ENCODE measurements at places on chromosomes 16 and 17.

GRCh38 chr16:26071101-26071866 lies 379.5 kb downstream of the HS3ST4 start:
- no peak for DNase-seq

- no peak for DNase-seq
Measured at GRCh38 chr16:5633845-5634440, 536.3 kb upstream of the EEF2KMT start.

GRCh38 chr17:66517336-66518009 lies 215.1 kb downstream of the PRKCA start:
- DNase-seq = no peak

DNA sequence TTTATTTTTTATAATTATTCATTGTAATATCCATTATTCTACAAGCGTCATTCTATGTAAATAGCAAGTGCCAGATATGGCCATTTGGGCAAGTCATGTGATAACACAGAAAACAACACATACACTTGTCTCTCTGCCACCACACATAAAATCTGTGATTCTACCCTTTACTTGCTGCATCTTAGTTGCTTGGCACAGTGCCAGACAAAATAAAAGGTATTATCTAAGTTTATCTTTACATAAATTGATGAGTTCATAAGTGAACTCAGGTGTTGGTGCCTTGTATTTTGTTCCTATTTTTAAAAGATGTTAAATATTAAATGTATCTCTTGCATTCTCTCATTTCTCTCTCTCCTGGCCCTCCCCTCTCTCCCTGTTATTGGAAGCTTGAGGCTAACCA lies 1458.7 kb downstream of the CDH11 start:
- DNase-seq = no peak

- DNase-seq = no peak
Measured at GRCh38 chr16:46746821-46747776, 1.0 kb downstream of the MYLK3 start.

GRCh38 chr16:8489580-8489979 lies 100.7 kb downstream of the TMEM114 start:
- DNase-seq = no peak

DNA sequence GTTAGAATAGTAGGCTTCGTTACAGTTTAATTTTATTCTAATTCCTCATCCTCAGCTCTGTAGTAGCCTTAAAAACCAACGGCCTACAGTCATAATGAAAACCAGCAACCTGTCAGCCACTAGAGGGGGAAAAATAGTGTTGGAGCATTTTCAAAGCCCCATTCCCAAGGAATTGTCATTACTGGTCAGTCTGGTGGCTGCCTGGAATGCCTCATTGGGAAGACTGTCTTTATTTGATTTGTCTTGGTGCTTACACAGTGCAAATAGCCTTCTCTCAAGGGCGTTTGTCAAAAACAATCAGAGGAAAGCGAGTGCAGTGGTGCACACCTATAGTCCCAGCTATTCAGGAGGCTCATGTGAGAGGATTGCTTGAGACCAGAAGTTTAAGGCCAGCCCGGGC lies 4.7 kb downstream of the LPCAT2 start:
- DNase-seq = no peak

DNA sequence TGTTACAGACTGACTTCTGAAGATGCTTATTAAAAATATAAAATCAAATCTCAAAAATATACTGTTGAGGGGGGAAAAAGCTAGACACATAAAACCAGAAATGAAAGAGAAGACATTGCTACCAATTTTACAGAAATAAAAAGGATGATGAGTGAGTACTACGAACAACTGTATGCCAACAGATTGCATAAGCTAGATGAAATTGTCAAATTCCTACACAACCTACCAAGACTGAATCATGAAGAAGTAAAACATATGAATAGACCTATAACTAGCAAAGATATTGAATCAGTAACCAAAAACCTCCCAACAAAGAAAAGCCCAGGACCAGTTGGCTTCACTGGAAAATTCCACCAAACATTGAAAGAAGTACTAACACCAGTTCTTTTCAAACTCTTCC lies 3.5 kb upstream of the CAPNS2 start:
- no peak for DNase-seq

DNA sequence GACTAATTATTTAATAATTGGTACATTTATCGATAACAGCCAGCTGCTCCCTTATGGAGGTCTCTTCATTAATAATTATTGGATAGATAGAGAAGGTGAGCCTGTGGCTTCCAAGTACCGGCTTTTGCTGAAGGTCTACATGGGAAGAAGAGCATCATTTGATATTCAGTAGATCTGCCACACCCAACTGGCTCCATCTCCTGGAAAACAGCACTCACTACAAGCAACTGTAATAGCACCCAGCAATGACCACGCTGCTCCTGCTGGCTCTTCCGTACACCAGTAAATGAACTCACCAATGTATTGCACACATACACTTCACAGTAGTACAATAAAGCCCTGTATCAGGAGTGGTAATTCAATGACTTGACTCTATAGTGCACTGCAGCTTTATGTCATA lies 19.5 kb downstream of the MARVELD3 start:
- DNase-seq = no peak

DNA sequence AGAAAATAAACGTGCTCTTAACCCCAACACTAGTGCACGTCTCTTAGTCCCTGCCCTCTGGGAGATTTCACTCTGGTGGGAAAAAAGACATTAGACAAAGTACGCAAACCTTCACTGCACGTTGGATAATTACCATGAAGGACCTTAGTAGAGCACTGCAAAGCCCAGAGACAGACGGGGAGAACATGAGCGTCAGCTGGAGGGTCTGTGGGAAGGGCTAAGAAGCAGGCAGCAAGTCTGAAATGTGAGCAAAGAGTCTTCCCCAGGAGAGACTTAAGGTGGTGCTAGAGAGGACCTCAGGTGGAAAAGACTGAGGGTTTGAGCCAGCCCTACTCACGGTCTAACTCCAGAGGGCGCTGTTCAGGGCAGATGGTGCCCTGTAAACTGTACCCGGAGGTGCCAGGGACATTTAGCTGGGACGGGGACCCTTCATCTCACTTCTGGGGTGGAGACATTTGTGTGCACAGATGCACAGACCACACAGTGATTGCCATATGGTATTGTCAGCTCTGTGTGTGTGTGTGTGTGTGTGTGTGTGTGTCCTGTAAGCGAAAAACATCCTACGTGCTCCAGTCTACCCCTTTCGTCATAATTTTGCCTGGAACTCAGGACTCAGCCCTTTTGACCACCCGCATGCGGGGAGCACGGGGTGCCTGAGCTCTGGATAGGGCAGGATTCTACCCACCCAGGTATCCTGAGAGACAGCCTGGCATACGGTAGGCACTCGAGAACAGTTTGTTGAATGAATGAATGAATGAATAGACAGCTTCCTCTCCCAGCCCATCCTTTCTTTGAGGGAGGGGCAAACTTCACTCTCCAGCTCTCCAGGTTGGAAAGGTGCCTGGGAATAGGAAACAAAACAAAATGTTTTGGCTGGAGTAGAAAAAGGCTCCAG lies 10.1 kb upstream of the STAC2 start:
- peak; percentile 43 for DNase-seq

GRCh38 chr16:11308493-11309283 lies 27.6 kb upstream of the PRM1 start:
- DNase-seq = no peak

- DNase-seq = no peak
Measured at GRCh38 chr16:19860166-19861041, 24.2 kb downstream of the GPRC5B start.

DNA sequence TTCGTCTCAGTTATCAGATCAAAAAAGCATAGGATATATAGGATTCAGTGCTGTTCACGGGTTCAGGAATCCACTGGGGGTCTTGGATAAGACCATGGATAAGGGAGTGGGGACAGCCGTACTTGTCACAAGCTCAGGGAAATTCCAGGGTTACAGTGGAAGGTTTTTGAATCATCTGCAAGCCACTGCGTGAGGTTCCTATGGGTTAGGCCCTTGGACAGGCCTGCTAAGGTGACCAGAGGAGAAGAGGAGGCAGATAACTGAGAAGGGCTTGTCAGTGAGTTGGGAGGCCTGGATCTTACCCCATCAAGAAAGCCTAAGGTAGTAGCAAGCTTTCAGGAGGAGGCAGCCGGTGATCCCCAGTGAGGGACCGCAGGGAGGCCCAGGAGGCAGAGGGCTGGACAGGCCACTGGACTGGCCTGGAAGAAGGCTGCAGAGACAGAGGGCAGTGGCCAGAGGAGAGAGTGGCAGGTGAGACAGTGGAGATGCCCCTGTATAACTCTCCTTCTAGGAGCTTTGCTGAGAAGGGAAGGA lies 27.3 kb downstream of the NGFR start:
- DNase-seq = no peak

DNA sequence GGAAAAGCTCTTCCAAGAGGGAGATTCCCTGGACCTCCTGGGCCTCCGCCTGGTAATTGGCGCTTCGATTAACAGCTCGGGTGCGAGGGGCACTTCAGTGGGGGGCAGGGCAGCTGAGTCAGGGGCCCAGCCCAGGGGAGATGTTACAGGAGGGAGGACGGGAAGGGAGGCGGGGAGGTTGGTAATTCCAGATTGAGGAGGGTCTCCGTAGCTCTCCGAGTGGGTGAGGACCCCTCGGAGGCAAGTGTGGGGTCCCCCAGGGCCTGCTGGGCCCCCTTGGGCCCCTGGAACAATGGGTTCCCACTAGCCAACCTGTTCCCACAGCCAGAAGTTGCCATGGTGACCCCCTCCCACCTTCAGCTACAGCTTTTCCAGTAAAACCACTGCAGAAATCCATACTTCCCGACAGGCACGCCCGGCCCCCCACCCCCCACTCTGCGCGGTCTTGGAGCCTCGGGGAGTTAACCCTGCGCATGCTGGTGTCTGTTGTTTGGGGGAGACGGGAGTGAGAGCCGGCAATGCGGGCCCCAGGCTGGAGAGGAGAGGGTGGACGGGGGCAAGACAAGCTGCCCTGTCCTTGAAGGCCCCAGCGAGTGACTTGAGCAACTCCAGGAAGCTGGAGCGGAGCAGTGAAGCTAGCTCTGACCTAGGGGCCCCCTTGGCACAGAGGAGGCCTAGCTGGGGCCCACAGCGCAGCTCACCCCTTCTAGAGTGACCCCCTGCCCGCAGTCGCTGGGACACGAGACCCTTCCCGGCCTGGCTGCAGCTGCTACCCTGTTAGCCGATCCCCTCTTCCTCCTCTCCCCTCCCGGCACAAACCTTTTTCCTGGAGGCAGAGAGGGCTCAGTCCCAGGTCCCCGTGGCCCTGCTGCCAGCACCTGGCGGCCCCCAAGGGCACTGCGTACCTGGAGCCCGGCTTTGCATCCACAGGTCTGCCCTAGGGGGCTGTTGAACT lies 37.8 kb downstream of the TMEM235 start:
- no peak for DNase-seq

DNA sequence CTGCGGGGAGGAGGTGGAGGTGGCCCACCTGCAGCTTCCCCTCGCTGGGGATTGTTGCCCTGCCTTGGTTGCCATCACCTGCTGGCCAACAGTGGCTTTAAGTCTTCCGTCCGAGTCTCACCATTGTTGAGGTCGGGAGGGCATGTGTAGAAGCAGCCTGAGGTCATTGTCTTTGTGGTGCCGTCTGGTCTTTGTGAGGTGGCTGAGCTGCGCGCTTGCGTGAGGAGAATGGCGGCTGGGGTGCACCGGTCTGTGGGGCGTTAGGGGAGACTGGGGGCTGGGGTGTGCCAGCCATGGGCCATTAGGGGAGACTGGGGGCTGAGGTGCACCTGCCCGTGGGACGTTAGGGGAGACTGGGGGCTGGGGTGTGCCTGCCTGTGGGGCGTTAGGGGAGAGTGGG lies 36.2 kb downstream of the ZNF750 start:
- DNase-seq = no peak

DNA sequence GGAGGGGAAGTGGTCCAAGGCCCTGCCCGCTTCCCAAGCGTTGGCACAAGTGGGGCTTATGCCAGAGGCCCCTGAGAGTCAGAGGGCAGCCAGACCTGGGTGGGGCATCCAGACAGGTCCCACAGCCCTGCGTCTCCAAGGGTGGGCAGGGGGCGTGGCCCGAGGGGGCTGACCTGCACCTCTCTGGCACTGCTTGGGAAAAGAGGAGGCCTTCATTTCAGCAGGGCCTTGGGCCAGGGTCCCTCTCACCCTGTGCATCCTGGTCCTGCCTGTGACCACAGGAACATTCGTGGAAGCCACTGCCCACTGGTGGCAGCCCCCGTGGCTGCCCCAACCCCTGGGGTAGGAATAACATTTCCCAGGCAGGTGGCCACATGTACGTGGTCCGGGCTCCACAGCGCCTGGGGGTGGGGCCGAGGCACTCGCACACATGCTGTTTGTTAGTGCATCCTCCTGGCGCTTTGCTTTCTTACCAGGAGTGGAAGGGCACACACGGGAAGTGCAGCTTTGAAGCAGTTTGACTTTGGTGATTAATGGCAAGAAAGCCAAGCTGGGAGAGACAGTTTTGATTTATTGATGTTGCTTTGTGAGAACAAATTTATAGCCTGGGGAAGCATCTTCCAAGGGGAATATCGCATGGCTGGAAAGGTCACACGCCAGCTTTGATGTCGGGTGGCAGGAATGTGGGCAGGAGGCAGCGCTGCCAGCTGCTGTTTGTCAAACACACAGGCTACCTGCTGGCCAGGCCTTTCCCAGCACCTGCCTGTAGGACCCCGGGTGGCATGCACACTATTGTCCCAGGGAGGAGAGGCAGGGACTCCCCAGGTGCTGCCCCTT lies 4.3 kb downstream of the CENPX start:
- DNase-seq = no peak

GRCh38 chr17:10624969-10625368 lies 32.1 kb downstream of the MYH3 start:
- DNase-seq = no peak

DNA sequence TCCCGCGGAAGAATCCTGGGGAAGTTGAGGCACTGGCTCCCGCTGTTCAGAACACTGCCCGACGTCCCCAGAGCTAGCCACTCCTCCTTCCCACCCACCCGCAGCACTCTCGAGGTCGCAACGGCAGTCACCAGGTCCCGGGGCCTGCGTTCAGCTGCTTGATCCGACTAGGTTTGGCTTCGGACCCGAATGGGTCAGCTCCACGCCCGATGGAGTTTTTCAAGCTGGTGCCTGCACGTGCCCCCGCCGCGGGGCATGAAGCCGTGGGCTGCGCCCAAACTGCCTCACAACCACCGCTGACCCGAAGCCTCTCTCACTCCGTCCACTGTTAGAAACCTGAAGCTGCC lies 12.4 kb upstream of the ODF4 start:
- no peak for DNase-seq

GRCh38 chr16:82653550-82654511 lies 27.1 kb downstream of the CDH13 start:
- DNase-seq = peak; percentile 40

DNA sequence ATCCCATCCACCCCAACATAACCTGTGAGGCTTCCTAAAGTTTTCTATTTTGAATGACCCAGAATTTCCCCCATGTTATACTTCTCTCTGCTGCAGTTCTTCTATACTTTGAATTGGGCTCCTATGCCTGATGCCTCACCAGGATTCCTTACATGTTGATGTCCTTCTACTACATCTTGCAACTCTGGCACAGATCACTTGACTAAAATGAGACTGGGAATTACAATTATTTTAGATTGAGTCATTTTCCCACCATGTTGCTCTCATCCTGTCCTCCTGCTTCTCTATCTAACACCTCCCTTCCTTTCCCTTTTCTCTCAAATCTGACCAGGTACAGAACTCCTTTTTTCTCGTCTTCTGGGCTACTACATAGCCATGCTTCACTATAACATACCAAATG lies 314.0 kb upstream of the KCNJ16 start:
- no peak for DNase-seq

Measured in central memory CD8-positive, alpha-beta T cell (primary cell).